Spleen (tissue), 13 donors: ENCODE measurements at places on chromosomes 1 and 21. TPM values are rescaled to one million over a fixed set of nuclear protein-coding genes. Genes with fewer than 3 reads are reported as not detected.

DNA sequence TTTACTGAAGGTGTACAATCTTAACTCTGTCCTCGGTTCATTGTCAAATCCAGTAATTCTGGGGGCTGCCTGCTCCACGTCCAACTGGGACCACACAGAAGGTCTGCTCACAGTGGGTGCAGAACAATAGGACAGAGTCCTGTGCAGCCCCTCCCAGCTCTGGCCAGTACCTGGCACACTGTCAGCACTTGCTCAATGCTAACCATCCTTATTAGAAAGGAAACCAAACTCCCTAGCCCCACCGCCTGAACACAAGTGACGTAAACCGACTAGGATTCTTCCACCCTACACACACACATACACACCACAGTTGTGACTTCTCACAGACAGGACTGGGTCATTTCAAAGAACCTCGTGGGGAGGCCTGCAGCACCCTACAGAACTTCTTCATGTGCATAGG, 5.2 kb downstream of the BCAR3 start:
- H3K4me1 ChIP-seq: peaks cover 33% of the 10 kb centered on the region
- H3K36me3 ChIP-seq: no peaks in the 10 kb centered on the region
- peaks cover 11% of the 10 kb centered on the region for H3K27me3 ChIP-seq
- H3K4me3 ChIP-seq: no peak overlapping the region
- no peak for DNase-seq

DNA sequence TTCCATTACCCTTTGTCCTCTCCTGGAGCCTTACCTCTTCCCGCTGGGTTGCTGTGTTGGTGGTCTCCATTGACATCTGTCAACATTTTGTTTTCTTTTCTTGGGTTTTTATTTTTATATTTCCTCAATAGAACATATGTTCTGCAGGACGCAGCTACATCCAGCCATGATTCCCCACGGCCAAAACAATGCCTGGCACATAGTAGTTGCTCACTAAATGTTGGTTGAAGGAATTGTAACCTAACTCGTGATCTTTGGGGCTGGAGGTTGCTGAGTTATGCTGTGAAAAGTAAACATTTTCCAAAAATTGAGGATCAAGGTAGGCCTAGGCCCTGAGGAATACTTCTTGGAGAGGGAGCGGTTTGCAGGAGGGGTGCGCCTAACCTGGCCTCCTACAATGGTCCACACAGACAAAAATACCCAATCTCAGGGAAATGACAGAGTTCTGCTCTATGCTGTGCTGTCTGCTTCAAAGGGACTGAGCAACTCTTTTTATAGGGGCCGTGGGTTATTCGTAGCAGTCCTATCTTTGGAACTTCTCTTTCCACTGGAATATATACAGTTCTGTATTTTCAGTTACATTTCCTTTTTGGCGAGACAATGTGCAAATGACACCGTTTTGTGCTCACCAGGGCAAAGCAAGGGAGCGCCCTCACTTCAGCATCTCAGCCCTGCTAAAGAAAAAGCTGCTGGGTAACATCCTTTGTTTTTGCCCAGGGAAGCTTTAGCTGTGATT, 1.4 kb downstream of the PDPN start:
- peaks cover 47% of the 10 kb centered on the region for H3K27me3 ChIP-seq
- H3K27ac ChIP-seq: no peak overlapping the region
- no peak overlapping the region for H3K4me3 ChIP-seq
- H3K36me3 ChIP-seq: no peaks in the 10 kb centered on the region
- no peak for DNase-seq

DNA sequence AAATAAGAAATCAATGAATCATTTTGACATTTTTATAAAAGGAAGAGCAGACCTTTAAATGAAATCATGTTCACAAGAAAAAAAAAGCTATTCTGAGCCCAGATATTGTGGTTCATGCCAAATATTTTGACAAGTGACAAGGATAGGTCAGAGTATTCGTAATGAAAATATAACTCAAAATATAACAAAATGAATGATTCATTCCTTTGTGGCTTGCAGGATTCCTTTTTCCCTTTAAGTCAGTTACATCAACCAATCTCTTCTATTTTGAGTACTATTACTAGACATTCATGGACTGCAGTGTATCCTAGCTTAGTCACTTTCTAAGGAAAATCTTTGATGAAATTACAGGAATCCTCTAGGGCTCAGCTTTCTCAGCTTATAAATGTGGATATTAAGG, 188.7 kb downstream of the COL11A1 start:
- H3K27ac ChIP-seq: no peak overlapping the region
- H3K27me3 ChIP-seq: no peaks in the 10 kb centered on the region
- H3K36me3 ChIP-seq: no peaks in the 10 kb centered on the region
- no peak overlapping the region for H3K4me3 ChIP-seq

DNA sequence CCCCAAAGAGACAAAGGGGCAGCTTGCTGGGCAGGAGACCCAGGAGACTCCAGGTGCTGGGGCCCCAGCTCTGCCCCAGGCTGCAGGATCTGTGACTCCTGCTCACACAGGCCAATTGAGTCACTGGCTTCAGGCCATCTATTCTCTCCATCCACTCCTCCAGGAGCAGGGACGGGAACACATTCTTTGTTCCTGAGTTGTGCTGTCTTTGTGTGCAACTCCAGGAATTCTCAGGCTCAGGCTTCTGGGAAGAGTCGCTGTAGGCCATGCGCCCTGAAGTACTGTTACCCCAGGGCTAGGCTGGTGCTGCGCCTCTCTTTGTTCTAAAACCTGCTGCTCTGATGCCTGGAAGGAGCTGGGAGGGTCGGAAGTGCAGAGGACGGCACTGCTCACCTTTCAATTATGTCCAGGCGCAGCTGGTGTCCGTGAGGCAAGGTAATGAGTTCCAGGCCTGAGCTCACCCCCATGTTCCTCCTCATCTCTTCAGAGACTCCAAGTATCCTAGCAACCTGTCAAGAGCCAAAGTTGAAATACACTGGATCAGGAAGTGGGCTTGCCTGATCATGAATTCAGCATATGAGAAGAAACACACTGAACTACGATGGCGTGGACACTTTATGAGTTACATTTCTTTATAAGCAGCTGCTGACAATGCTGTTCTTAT, 105.9 kb downstream of the BCAR3 start:
- no peaks in the 10 kb centered on the region for H3K27me3 ChIP-seq
- DNase-seq: no peak
- H3K27ac ChIP-seq: no peak overlapping the region
- peaks cover 85% of the 10 kb centered on the region for H3K36me3 ChIP-seq
- H3K4me1 ChIP-seq: no peaks in the 10 kb centered on the region

- no peak overlapping the region for H3K4me3 ChIP-seq
- peaks cover 3% of the 10 kb centered on the region for H3K36me3 ChIP-seq
- H3K27ac ChIP-seq: peak overlapping the region; percentile 81
- peak; percentile 75 for DNase-seq
- peaks cover 100% of the 10 kb centered on the region for H3K4me1 ChIP-seq
Measured at GRCh38 chr1:155944444-155944799, 3.0 kb downstream of the RXFP4 start.

Gene LCE1D
- not detected for total RNA-seq
